Cardiac fibroblast (primary cell): ENCODE measurements at places on chromosomes 16 and 17.

- DNase-seq, result no peak
Observed at GRCh38 chr17:4968486-4969046, 949 bp upstream of the SPAG7 start.

- no peak for DNase-seq
Observed at GRCh38 chr17:69284646-69285045, 42.3 kb downstream of the ABCA5 start.

GRCh38 chr17:39283896-39284295 is 58.2 kb upstream of the STAC2 start:
- no peak for DNase-seq

GRCh38 chr17:49989518-49989880 is 5.5 kb downstream of the DLX3 start:
- DNase-seq, result no peak

DNA sequence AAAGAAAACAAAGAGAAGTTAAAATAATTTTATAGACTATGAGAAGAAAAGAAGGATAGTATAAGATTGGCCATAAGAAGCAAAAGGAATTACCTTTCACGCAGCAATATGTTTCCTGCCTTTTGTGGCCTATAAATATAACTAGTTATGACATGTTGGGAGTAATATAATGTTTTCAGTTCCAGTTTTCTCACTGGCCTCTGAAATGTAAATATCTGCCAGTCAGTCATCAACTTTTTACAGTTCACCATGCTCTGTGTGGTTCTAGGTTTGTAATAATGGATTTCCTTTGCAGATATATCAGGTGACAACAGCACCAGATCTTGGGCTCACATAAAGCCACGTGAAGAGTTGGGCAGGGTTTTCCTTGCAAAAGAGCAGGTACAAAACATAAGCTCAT is 94.3 kb downstream of the ABCA8 start:
- no peak for DNase-seq

DNA sequence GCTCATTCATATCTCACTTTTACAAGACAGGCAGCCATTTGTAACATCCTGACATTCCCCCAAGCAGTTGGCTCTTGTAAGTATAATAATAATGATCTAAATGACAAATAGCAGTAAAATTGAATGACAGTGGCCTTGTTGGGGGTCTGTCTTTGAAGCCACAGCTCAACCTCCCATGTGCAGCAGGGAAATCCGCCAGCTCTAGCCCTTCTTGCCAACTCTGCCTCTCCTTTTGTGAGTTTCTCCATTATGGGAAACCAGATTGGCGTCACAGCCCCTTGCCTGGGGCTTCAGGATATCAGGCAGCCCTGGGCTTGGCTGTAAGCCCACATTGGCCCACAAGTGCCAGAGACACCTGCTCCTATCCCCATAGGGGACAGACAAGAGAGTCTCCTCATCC is 70.4 kb upstream of the CACNG5 start:
- DNase-seq, result no peak
